ENCODE measurements at places on chromosomes 6 and 20.
A peak's percentile ranks its signal among the peaks of the same experiment; 100 is the strongest.

GRCh38 chr6:130716466-130716865, 110.7 kb upstream of the SMLR1 start:
- no peak for DNase-seq

DNA sequence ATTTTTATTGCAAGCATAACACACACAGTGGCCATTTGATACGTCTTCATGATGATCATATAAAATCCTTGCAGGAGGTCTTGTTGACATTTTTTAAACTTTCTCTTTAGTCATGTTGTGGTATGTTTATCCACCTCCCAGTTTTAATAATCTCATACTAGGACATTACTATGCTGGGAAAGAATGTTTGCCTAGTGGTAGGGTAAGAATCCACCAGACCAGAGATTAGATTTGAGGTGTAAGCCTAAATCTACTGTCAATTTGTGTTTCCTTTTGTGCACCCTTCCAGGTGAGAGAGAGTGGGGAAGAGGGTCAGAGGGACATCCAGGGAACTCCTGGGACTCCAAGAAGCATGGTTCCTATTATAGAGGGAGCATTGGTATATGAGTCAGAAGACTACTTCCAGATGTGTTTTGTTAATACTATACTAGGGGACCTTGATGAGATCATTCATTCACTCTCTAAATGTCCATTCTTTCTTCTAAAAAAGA, 298.3 kb upstream of the SASH1 start:
- no peak for DNase-seq

DNA sequence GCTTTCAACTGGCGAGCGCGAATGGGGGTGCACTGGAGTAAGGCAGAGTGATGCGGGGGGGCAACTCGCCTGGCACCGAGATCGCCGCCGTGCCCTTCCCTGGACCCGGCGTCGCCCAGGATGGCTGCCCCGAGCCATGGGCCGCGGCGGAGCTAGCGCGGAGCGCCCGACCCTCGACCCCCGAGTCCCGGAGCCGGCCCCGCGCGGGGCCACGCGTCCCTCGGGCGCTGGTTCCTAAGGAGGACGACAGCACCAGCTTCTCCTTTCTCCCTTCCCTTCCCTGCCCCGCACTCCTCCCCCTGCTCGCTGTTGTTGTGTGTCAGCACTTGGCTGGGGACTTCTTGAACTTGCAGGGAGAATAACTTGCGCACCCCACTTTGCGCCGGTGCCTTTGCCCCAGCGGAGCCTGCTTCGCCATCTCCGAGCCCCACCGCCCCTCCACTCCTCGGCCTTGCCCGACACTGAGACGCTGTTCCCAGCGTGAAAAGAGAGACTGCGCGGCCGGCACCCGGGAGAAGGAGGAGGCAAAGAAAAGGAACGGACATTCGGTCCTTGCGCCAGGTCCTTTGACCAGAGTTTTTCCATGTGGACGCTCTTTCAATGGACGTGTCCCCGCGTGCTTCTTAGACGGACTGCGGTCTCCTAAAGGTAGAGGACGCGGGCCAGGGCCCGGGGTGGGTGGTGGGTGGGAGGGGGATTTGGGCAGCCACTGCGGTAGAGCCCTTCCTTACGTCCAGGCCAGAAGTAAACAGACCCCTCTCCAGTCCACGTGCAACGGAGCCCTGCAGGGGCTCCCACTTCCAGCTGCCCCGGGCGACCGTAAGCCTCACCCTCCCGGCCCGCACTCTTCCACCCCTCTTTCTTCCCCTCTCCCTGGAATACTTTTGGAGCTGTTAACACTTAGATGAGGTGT, 998 bp downstream of the BMP2 start:
- DNase-seq, result peak; percentile 29

GRCh38 chr6:12369781-12370262, 79.7 kb downstream of the EDN1 start:
- no peak for DNase-seq

DNA sequence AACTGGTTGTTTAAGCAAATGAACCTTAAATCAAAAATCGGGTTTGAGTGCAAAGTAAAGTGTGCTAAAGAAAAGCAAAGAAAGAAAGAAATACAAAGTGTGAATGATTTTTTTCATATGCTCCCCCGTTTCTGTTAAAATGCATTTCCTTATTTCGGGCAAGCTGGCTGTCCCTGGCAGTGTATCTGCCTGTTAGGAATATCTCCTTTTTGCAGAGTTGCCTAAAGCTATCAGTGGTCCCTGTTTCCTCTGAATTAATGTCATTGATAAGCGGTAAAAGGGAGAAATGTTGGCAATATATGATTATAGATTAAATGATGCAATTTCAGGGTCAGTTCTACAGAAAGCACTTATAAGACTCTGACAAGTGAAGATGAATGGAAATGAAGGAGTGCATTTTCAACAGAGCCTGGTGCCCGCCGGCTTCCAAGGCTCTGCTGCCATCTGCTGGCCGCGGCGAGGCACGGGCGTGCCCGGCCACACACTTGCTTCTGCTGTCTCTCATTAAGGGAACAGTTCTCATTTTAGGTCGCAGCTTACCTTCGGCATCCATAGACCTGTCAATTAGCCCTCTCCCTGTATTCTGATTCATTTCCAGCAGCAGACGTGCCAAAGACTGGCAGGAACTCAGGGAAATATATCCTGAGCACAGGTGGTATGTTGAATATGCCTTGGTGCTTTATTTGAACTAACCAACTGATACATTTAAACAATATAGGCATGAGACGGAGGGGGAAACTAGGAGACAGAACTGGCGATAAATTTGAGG, 381.9 kb downstream of the C6orf118 start:
- peak; percentile 74 for DNase-seq

DNA sequence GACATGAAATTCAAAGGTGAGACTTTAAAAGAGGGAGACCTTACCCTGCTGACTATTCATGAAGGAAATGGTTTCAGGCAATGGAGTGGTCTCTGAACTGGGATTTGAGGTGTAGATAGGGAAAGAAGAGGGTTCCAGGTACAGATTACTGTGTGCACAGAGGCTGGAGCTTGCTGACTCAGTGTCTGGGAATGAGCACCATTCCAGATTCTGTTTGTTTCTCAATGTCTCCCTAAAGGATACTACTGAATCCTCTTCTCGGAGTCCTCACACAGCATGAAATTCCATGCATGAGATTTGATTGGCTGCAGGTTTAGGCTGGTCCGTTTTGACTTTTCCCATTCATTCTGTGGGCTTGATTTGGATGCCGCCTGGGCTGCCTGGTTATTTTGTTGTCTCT, 49.0 kb downstream of the PPP1R14C start:
- DNase-seq, result no peak

DNA sequence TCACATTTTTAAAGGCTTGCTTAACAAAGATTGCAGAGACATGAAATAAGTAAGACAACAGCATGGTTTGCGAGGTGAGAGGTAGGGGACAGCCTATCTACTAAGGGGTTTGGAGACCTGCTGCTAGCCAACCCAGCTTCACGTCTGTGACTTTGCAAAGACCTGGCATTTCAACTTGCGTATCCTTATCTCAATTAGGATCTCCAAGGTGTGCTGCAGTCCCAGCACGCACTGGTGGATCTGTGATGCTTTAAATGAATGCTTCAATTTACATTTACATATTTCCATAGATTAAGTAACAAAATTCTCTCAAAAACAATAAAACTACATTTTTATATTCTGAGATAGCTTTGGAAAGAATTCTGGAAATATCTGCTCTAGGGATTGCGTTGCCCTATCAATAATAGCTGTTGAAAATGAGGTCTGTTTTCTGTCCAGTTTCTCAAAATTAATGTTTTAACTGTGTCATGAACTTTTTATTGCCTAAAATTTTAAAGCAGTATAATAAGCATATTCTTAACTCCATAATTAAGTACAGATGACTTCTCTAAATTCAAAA, 124.4 kb upstream of the EDN1 start:
- no peak for DNase-seq

GRCh38 chr6:13437218-13437996, 50.0 kb downstream of the GFOD1 start:
- DNase-seq, result no peak

GRCh38 chr20:13105864-13106457, 97.2 kb downstream of the SPTLC3 start:
- DNase-seq, result no peak

- no peak for DNase-seq
Measured at GRCh38 chr6:10420546-10421157, 5.8 kb upstream of the TFAP2A start.

DNA sequence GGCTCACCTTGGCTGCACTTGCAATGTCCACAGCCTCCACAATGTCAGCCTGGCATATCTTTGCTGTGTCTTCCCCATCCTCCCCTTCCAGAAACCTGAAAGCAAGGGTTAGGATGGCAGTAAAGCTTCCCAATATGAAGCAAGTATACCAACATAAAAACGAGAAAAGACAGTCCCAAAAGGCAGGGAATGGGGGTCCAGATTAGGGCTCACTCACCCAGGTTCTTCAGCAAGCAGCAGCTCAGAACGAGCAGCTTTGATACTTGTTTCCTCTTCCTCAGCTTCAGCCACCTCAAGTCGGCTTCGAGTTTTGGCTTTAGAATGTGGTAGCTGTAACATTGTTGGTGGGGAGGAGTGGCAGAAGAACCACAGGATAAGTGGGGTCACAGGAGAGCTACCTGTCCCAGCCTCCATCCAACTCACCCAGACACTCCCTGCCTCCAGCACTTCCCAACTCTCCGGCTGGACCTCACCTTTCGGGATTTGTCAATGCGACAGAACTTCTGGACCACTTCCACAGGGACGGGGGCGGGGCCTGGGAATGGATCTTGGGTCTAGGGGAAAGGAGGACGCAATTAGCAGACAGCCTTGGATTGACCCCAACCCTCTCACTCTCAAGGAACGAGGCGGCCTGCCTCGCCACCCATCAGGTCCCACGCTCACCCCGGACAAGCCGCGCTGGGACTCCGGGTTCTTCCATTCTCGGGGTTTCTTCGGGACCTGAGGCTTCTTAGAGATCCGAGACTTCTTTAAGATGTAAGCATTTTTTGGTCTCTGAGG, 708 bp downstream of the WDR46 start:
- DNase-seq, result no peak

DNA sequence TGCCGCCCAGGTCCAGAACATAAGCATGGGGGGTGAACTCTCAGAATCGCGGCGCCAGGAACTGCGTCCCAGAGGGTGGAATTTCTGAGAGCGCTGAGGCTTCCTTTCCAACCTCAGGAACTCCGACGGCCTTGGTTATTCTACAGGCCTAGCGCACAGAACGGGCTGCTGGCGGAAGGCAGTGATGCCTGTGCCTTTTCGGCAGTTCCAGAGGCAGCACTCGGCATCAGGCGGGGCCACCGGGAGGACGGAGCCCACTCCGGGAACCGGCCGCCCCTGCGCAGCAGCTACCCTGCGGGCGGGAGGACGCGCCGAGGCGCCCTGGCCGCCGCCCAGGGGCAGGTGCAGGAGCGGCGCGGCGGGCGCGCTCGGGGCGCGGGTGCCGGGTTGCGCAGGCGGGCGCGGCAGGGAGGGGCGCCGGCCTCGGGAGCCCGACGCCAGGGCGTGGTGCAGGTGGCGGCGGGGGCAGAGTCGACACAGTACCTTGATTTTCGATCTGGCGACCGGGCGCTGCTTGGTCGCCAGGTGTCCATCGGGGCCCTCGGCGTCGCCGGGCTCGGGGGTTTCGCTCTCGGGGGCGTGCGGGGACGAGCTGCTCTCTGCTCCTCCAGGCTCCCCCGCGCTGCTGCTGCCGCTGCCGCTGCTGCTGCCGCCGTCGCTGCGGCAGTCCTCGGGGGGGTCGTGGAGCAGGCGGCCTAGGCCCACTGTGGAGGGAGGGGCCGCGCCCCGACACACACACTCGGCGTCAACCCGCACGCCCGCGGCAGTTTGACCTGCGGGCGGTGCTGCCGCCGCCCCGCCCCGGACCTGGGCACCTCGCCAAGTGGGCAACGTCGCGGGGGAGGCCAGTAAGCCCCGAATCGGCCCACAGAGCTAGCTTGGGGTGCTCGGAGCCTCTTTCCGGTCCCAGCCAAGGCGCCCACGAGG, 1.3 kb downstream of the OVOL2 start:
- DNase-seq, result no peak

DNA sequence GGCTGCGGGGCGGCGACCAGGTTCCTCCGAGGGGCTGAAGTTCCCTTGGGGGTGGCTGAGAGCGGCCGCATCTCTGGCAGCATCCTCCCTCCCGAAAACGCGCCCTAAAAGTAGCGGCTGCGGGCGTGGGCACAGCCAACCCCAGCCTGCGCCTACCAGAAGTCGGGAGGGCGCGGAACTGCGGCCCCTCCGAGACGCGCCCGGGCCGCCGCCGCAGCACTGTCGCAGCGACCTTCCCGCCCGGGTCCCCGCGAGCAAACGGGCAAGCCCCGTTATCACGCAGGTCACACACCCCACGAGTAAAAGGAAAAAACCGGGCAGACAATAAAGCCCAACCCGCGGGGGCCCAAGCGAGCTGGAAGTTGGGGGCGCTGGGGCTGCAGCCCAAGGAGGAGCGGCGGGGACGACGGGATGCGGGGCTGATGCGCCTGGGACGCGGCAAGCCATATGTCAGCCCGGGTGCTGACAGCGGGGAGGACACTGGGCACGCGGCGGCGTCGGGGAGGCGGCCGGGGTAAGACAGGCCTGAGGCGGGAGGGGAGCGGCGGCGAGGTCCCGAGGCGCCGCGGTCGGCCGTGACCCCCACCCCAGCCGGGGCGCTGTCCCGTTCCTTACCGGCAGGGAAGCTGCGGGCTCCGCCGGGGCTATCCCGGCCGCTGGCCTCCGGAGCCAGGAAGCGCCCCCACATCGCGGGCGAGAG, 659 bp downstream of the CEP85L start:
- peak; percentile 53 for DNase-seq

DNA sequence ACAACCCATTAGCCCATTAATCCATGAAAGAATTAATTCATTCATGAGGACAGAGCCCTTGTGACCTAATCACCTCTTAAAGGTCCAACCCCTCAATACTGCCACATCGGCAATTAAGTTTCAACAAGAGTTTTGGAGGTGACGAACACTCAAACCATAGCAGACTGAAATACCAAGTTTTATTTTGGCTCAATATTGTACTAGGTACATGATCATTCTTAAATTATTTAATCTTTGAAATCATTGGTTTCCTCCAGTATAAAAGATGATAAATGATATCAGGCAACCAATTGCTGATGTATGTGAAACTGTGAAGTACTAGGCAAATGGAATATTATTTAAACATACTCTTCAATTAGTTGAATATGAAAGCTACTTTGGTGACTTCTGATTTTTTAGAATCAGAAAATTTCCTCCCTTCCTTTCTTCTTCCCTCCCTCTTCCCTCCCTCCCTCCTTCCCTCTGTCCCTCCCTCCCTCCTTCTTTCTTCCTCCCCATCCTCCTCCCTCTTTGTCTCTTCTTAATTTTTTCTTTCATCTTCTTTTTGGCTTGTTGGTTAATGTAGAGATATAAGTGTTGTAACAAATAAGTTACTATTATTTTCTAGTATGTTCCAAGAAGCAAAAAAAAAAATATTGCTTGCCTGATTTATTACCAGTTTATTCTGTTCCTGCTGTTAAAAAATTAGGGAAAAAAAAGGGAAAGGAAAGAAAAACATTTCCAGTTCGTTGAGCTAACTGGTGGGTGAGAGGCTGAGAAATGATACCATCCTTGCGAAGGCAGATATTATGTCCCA, 233.9 kb upstream of the ZNF217 start:
- DNase-seq, result no peak

- DNase-seq, result no peak
Measured at GRCh38 chr20:46717818-46718541, 8.5 kb downstream of the SLC2A10 start.

- DNase-seq, result no peak
Measured at GRCh38 chr6:20197251-20197650, 15.0 kb downstream of the MBOAT1 start.
